Aorta (tissue), 5 donors: ENCODE measurements at places on chromosomes 11 and 22. TPM values are rescaled to one million over a fixed set of nuclear protein-coding genes. Genes with fewer than 3 reads are reported as not detected.
A peak's percentile ranks its signal among the peaks of the same experiment; 100 is the strongest.

- H3K4me3 ChIP-seq, result no peak overlapping the region
- no peak for DNase-seq
- H3K27me3 ChIP-seq, result no peaks in the 10 kb centered on the region
- H3K4me1 ChIP-seq, result no peaks in the 10 kb centered on the region
- H3K36me3 ChIP-seq, result no peaks in the 10 kb centered on the region
These were observed 68.4 kb downstream of the TBC1D22A start for GRCh38 chr22:46830841-46831240.

DNA sequence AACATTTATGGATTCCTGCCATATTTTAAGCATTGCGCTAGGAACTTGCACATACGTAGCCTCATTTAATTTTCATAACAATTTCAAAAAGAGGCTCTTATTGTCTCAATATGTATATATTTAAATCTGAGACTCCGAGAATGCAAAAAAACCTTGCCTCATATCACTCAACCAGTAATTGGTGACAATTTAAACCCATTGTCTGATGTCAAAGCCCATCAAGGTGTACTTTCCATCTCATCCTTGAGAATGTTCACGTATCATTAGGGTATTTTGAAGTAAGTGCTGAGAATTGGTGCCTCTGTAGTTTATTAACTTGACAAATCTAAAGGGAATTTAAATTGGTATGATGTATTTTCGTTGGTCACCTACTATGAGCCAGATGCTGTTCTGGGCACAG, 136.5 kb downstream of the FAM76B start:
- H3K27ac ChIP-seq, result no peak overlapping the region
- no peak overlapping the region for H3K4me3 ChIP-seq
- no peaks in the 10 kb centered on the region for H3K4me1 ChIP-seq

The TTC12 gene
- 24.7 TPM for total RNA-seq

- no peak for DNase-seq
- no peaks in the 10 kb centered on the region for H3K36me3 ChIP-seq
- H3K27me3 ChIP-seq, result no peaks in the 10 kb centered on the region
- peak overlapping the region; percentile 64 for H3K27ac ChIP-seq
- H3K4me1 ChIP-seq, result no peaks in the 10 kb centered on the region
These were observed 361 bp downstream of the CTSD start for GRCh38 chr11:1763336-1763795.

GRCh38 chr11:119335655-119336543, 1.6 kb downstream of the RNF26 start:
- no peaks in the 10 kb centered on the region for H3K27me3 ChIP-seq
- H3K4me3 ChIP-seq, result no peak overlapping the region
- no peaks in the 10 kb centered on the region for H3K36me3 ChIP-seq
- DNase-seq, result no peak

The NXPE4 gene
- 0.33 TPM for total RNA-seq

GRCh38 chr11:107999759-108000455, 8.8 kb upstream of the CUL5 start:
- no peaks in the 10 kb centered on the region for H3K4me1 ChIP-seq
- H3K4me3 ChIP-seq, result no peak overlapping the region
- H3K27ac ChIP-seq, result no peak overlapping the region
- DNase-seq, result no peak
- no peaks in the 10 kb centered on the region for H3K36me3 ChIP-seq

The MMP7 gene
- total RNA-seq, result 0.42 TPM
